EL (cell line): ENCODE measurements at places on chromosomes 2 and 18.
A peak's percentile ranks its signal among the peaks of the same experiment; 100 is the strongest.

DNA sequence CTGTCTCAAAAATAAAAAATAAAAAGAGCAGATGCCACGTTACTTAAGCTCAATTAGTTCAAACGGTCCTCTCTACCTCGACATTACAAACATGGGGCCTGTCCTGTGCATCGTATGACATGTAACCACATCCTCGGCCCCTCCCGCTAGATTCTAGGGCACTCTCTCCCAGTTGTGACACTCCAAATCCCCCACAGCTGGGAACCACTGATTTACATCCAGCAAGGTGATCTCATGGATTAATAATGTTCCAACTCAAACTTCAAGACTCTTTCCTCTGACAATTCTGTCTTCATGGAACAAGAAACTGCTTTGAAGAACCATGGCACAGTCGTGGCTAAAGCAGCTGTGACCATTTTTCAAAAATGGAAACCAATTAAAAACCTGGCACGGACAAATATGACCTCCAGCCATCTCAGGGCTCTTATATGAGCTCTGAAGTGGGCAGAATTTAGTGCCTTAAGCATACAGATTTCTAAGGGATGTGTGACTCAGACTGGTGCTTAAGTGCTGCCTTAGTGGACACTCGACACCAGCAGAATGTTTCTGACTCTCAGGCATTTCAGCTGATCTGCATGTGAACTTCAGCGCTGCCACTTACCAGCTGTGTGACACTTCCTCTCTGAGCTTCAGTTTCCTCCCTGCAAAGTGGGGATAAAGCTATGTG is 31.7 kb upstream of the ASAP2 start:
- peak; percentile 89 for DNase-seq

GRCh38 chr2:75317802-75318201 is 118.5 kb upstream of the TACR1 start:
- DNase-seq = no peak

- no peak for DNase-seq
Measured at GRCh38 chr2:233044974-233045605, 12.6 kb downstream of the NEU2 start.

- DNase-seq = no peak
Measured at GRCh38 chr2:11716689-11717321, 29.6 kb upstream of the LPIN1 start.

- peak; percentile 95 for DNase-seq
Measured at GRCh38 chr2:234251326-234252271, 201.1 kb downstream of the SPP2 start.

- peak; percentile 54 for DNase-seq
Measured at GRCh38 chr2:176018708-176019107, 16.6 kb upstream of the LNPK start.

DNA sequence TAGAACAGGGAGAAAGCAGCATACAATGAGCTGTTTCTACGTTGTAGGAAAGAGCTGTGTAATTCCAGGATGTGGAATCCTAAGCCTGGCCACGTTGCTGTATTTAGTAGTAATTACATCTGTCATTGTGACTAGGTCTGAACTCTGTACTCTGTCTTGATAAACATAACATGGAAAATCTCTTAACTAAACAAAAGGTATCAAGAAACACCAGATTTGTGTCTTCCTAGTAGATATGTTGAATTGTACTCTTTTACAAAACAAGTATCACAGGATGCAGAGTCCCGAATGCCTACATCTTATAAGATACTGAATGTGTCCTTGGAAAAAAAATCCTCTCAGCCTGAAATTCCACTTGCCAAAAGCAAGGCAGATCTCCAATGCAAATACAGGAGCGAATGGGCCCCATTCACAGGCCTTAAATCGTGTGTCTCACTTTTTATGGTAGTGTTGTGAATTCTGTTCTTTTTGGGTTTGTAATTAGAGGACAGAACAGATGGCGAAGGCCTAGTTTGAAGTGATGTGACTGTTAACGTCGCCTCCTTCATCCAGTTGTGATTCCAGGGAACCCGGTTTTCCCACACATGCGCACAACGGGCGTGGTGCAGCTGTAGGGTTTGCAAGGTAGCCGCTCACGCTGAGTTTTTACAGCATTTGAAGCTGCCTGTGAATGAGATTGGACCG is 246.5 kb downstream of the GBX2 start:
- DNase-seq = no peak

- DNase-seq = peak; percentile 24
Measured at GRCh38 chr2:17793803-17794354, 22.4 kb upstream of the MSGN1 start.

GRCh38 chr2:217829420-217829819 is 173.4 kb downstream of the TNS1 start:
- DNase-seq = no peak

DNA sequence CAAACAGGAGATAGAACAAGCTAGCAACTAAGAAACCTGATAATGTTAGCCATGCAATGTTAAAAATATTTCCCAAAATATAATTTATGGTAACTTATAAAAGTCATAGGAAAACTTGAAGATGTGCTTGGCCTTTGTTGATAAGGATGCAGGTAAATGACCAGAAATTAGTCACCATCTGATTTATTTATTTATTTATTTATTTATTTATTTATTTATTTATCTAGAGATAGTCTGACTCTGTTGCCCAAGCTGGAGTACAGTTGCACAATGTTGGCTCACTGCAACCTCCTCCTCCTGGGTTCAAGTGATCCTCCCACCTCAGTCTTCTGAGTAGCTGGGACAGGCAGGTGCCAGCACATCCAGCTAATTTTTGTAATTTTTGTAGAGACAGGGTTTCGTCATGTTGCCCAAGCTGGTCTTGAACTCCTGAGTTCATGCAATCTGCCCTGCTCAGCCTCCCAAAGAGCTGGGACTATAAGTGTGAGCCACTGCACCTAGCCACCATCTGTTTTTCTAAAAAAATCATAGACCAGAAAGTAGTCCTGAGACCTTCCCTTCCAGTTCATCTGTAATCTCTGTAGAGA is 109.5 kb downstream of the DHRS9 start:
- DNase-seq = no peak

DNA sequence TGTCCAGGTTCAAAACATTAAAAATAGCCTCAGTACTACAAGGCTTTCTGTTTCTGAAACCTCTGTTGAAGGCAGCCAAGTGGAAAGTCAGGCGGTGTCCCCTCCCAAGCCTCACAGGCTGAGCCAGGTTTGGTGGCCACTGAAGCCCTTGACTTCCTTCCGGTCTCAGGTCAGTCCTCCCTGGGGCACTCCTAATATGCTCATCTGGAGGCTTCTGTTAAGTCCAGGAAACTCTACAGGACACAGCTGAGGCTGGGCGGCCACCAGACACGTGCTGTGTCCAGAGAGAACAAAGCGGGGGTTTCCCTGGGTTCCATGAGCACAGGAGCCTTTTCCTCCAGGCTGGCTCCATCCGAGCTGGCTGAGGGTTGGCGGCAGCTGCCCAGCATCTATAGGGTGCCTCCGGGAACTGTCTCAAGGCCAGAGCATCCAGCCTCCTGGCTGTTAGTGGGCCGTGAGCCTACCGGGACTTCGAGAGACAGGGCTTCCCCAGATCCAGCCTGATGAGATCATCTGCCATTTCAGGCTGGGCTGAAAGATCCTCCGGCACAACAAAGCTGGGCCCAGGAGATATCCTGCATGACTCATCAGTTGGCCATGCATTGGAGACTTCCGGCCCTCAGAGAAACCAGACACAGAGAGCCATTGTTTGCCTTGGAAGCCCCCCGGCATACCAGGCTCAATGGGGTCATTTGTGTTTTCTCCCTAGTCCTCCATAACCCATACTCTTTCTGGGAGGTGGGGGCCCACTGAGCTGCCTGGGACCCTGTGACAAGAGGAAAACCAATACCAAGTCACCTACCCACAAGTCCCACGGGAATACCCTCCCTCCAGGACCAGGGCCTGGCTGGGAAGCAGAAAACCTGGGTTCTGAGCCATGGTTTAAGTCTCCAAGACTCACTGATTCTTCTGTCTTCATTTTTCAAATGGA is 71.7 kb downstream of the HS1BP3 start:
- peak; percentile 99 for DNase-seq

GRCh38 chr2:191530618-191531017 is 147.3 kb upstream of the NABP1 start:
- DNase-seq = no peak

- DNase-seq = no peak
Measured at GRCh38 chr2:126187668-126188067, 468.3 kb upstream of the GYPC start.

GRCh38 chr18:62982600-62983251 is 267.4 kb downstream of the PHLPP1 start:
- peak; percentile 60 for DNase-seq

DNA sequence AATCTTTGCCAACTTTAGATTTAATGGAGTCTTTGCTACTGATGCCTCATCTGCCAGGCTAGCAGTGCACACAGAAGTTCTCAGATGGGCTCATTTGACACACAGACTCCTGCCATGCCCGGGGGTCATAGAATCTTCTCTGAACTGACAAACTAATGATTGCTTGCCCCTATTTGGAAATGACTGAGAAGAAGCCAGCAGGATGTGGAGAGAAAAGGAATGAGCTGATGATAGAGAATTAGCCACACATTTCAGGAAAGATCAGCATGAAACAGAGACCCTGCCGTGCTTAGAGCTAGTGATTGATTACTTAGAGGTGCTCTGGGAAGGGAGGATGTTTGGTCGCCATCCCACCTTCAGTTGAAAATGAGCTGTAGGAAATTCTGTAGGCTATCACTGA is 178.5 kb downstream of the TPGS2 start:
- DNase-seq = no peak

DNA sequence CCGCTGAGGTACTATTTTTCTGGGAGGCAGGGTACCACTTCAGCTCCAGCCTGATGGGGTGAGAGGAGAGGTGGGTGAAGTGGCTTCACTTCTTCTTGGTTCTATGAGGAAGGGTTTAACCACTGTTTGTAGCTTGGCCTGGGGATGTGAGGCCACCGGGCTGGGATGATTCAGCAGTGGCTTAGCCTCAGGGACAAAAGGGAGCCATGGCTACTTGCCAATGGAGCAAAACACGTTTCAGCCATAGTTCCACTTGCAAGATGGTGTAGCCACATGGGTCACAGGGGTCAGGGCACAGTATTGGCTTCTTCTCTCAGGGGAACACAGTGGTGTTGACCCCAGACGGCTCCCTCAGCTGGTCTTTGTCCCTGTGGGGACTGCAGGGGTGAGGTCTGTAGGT is 14.9 kb downstream of the ZDBF2 start:
- DNase-seq = peak; percentile 42

DNA sequence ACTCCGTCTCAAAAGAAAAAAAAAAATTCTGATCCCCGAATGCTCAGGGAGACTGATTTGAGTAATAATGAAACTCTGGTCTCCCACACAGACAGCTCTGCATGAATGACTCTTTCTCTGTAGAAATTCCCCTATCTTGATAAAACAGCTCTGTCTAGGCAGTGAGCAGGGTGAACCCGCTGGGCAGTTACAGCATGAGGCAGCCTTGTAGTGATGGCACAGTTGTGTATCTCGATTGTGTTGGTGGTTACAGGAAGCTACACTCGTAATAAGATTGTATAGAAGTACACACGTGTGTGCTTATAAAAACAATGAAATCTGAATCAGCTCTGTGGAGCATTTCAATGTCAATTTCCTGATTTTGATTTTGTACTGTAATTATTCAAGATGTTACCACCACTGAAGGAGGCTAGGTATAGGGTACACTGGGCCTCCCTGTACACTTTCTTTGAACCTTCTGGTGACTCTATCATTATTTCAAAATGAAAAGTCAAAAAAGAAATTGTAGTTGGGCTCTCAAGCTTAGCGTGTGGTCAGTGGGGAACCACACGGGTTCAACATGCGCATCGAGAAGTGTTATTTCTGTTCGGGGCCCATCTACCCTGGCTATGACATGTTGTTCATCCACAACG is 34.9 kb upstream of the ATP8B1 start:
- DNase-seq = no peak

DNA sequence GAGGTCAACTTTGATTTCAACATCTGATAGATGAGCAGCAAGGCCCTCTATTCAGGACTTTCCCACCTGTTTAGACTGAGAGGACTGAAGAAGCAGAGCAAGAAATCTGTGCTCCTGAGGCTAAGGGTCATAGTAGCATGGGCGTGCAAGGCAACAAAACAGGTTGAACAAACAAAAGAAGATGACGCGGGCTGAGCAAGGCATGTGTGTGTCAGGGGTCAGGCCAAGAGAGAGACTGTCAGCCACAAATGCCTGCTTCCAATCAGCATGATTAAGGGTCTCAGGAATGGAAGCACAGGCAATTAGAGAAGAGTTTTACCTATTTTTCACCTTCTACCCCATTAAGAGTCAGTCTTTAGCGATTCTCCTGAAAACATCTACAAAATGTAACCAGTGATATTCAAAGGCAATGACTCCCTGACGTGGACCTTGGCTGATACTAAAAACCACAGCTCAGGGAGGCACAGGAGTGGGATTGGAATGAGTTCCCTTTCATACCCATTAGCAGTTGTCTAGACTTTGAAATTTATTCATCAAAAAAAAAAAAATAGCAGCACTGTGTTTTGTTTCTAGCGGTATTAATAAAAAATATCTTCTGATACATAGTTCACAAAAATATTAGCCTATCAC is 81.9 kb downstream of the DYNAP start:
- no peak for DNase-seq

DNA sequence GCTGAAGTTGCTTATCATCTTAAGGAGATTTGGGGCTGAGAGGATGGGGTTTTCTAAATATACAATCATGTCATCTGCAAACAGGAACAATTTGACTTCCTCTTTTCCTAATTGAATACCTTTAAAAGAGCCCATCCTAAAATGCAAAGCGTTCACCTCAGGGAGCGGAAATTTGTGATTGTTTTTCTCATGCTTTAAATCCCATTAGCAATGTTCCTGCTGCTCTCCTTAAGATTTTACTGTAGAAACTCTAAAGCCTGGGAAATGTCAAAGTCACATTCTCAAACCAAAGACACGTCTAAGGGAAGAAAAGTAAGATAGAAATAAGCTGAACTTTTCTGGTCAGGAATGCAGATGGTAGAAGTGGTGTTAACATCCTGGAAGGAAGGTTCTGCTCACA is 285.8 kb upstream of the MAP2 start:
- no peak for DNase-seq

GRCh38 chr2:173692068-173692467 is 273.1 kb downstream of the SP3 start:
- no peak for DNase-seq

DNA sequence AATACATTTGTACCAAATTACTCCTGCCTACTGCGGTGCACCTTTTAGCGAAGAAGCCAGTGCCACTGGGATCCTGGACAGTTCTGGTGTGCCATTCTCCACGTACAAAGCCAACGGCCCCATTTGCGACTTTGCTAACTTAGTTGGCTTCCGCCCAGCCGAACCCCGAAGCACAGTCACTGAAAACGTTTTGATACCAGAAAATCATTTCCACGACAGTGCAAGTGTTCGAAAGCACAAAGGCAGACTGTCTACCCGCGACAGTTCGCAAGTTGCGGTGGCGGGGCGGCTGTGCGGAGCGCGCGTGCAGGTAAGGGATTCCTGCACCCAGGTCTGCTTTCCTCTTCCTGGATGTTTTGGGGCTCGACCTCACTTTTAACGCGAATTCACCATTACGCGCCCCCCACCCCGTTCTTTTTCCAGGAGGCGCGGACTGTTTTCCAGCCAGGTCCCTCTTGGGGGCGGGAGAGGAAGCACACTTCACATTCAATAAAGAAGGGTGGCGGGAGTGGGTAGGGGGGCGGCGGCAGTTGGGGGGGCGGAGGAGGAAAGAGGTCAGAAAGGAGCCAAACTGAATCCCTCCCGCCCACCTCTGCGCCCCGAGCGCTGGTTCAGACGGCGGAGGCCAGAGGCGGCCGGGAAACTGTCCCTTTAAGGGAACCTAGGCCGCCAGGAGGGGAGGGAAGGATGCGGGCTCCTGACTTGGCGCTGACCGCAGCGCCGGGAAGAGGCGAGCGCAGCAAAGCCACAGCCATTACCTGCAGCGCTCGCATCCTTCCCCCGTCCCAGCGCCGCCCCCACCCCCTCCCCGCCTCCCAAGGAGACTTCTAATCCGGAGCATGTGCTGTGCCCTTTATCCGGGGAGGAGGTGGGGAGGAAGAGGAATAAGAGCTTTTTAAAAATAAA is 107.4 kb upstream of the KCTD1 start:
- peak; percentile 42 for DNase-seq
